ENCODE measurements at places on chromosomes 2 and 18. TPM values are rescaled to one million over a fixed set of nuclear protein-coding genes. Genes with fewer than 3 reads are reported as not detected.

DNA sequence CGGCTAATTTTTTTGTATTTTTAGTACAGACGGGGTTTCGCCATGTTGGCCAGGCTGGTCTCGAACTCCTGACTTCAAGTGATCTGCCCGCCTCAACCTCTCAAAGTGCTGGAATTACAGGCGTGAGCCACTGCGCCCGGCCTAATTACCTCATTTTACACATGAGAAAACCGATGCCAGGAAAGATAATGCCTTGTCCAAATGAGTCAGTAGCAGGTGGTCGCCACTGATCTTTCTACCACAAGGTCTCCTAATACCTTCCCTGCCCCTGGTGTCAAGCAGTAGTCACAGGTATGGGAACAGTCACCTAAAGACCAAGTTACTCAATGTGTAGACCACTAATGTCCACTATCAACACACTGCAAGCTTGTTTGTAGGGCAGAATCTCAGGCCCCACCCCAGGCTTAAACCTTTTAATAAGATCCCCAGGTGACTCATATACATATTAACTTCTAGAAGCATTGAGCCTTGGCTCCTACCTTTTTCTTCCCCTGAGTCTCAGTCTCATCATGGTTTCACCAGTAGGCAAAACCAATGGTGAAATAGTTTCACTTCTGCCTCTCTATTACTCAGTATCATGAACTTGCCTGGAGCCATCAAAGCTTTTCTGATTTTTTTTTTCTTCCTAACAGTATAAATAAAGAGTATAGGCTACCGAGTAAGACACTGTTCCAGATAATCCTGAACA lies 6.9 kb upstream of the EPB41L5 start:
- DNase-seq, result no peak

ARHGAP15 gene
- polyA plus RNA-seq, result not detected

GRCh38 chr18:25503567-25504081 lies 151.7 kb upstream of the ZNF521 start:
- DNase-seq, result peak; percentile 1

DNA sequence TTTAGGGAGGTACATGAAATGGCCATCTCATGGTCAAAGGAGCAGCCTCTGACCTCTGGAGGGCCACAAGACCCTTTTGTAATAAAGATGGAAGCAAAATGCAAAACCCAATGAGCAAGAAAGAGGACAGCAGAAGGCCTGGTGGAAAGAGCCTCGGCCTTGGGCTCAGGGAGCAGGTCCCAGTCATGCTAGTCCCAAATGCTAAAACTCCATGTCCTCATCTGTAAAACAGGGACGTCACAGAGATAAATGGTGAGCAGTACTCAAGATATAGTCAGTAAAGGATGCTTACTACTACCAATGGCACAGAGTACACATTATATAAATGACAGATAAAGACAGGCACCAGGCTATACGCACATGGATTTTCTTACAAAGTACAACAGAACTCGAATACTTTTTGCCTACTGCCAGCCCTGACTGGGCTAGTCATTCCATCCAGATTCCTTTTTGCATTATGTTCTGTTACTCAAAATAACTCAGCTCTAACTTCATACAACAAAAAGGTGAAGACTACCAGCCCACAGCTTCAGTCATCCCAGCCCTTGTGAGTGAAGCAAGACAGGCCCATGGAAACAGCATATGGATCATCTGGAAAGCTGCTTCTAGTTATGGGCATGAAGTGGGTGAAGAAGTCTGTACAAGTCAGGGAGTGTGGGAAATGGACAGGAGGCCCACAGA lies 64.9 kb upstream of the TFCP2L1 start:
- no peak for DNase-seq

DNA sequence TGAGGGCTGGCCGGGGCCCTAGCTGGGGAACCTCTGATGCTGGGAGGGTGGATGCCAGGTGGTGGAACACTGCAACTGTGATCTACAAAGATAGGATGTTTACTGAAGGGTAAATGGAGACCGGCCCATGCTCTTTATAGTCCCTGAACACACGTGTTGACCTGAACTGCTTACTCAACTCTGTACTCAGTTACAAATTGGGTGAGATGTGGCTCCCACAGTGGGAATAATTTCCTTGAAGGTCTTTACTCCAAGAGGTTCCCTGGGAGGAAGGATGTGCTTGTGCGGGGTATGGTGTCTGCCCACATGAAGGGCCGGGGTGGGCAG lies 254.1 kb downstream of the PRKCE start:
- no peak for DNase-seq

- DNase-seq, result no peak
Observed at GRCh38 chr2:151191001-151191400, 70.7 kb downstream of the RBM43 start.

DNA sequence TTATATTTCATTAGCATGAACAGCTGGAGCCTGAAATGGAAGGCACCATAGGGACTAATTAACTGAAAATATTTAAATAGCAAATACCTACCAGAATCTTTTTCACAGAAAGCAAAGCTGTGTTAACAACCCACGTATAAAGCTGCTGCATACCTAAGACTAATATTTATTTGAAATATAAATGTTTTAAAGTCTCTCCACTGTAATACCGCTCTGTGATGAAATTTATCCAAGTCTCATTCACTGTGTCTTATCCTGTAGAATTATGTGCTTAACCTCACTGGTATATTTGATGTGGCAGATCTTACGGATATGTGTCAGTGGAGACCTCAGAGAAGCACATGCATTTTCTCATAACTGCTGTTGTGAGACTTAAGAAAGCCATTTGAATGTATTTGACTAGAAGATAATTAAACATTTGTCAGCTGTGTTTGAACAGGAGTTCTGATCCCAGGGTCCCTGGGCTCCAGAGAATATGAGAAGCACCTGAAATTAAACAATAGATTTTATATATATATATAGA lies 373.3 kb downstream of the ZNF804A start:
- no peak for DNase-seq

DNA sequence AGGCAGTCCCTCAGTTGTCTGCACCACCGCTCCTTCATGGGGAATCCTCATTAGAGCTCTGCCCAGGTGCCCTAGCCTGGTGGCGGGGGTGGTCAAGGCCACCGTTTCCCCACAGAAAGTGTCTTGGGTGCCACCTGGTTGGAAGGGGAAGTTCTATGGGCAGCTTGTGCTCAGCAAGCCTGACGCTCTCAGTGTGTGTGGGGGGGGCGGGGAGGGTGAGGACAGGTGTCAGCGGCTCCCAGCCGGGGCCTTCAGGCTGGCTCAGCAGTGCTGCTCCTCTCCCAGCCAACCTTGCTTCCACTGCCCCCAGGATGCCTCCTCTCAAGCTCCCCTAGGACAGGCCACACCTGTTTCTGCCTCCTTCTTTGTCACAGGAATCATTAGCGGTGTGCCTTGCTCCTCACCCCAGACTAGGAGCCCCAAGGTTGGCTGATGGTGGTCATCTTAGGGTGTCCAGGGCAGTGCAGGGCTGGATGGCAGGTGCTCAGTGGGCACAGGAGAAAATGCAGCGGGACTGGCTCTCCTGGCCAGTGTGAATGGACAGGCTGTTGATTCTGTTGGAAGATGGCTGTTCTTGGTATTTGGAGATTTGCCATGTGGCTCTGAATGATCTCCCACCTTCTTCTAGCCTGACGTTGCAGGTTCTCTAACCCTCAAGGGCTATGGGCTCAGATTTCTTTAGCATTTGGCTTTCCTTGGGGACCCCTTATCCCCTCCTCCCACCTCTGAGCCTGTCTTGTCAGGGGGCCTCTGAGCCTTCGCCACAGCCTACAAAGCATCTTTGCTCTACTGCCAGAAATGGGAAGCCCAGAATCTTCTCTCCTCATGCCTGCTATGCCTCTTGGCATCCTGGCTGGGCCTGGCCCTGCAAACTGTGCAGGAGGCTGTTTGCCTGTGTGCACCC lies 185.8 kb upstream of the HS6ST1 start:
- no peak for DNase-seq

DCDC2C gene
- polyA plus RNA-seq, result not detected

SLC16A14 gene
- 0.37 TPM for polyA plus RNA-seq

DNA sequence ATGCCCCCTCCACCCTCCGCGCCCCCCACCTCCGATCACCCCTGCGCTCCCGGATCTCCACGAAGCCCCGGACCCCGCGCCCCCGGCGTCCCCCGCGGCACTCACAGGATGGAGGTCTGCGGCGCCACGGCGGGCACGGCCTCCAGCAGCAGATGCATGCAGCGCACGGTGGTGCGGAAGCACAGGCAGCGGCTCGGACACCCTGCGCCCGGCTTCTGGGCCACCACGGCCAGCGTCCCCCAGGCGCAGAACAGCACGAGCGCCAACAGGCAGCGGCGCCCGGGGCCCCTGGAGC lies 217 bp downstream of the PXDN start:
- DNase-seq, result peak; percentile 31

SRD5A2 gene
- 0.01 TPM for polyA plus RNA-seq

GRCh38 chr2:221103930-221104329 lies 468.2 kb downstream of the EPHA4 start:
- DNase-seq, result no peak

DNA sequence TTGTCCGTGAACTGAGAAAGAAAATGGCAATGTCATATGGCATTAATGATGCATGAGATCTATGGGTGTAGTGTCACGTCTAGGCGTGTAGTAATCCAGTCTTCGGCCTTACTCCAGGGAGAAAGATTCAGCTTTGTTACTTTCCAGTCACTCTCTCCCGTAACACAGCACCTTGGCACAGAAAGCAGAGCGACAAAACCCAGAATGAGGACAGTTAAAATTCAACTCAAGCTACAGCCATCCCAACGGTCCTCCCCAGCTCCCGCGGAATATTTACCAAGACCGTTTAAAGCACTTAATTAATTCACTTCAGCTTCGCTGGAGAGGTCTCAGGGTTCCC lies 797 bp upstream of the CRIM1 start:
- DNase-seq, result no peak

- DNase-seq, result no peak
Observed at GRCh38 chr2:231661422-231662027, 46.8 kb upstream of the PTMA start.

DNA sequence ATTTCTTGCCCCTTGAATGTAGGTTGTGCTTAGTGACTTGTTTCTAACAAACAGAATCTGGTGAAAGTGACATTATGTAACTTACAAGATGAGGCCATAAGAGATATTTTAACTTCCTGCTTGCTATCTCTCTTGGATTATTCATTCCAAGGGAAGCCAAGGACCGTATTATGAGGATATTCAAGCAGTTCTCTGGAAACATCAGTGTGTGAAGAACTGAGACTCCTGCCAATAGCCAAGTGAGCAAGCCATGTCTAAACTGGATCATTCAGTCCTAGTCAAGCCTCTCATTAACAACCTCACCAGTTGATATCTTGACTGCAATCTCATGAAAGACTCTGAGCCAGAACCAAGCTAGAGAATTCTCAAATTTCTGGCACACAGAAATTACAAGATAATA lies 765.1 kb upstream of the SLC8A1 start:
- DNase-seq, result no peak

DNA sequence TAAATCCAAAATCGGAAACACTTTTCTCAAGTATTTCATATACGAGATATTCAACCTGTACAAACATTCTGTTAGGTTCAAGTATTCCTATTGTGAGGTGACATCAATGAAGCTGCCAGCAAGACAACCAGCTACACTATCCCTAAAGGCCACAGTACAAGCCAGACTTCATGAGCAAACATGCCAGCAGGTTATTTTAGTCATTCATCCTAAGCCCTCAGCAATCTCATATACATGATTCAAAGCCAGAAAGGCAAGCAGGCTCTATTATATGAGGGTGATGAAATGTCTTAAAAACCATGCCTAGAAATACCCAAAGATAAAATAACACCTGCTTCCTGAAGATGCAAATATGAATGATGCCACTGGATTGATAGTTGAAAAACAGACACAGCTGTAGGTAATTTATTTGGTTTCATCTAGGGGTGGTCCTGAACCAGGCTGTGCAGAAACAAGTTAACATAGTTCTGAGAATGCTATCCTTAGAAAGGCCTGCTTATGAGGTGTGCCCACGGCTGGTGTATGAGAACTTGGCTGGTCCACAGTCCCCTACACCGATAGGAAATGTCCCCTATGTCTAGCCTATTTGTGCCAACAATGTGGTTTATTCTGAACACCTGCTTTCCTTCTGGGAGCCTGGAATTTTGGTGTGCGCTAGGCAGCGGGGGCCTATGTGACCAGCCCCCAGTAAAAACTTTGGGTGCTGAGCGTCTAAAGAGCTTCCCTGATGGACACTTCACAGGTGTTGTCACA lies 48.2 kb upstream of the KIDINS220 start:
- no peak for DNase-seq

GRCh38 chr2:102235042-102235473 lies 48.2 kb downstream of the IL1RL2 start:
- DNase-seq, result no peak

BCL2L11 gene
- 14.5 TPM for polyA plus RNA-seq

GRCh38 chr2:71465356-71465755 lies 12.0 kb downstream of the DYSF start:
- DNase-seq, result no peak

DNA sequence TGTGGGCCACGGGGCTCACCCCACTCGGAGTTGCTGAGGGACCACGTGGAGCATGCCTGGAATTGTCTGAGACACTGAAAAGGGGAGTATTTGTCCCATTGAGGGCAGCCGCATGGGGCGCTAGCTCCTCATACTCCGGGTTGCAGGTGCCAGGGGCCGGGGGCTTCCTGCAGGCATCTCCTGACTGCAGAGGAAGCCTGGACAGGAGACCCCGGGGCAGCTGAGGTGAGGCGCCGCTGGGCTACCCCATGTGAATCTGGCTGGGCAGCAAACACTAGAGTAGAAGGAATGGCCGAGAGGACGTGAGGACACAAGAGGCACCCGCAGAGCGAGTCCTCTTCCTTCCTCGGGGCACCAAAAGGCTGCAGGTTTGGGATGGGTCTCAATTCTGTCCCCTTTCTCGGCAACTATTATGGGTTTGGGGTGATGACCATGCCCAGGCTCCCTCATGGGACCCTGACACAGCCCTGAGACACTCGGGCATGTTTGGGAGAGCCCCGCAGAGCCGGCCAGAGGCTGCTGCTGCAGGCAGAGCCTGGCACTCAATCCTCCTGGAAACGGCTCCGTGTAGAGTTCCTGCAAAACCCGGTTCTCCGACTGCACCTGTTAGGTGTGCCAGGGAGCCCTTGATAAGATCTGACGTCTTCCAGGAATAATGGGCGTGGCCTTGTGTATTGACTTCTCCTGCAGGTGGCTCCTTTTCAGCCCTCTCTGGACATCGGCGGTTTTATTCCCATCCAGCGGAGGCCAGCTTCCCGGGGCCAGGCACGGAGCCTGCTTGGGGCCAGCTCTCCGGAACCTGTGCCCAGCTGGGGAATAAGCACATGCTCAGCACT lies 77.0 kb downstream of the CTIF start:
- DNase-seq, result no peak

DNA sequence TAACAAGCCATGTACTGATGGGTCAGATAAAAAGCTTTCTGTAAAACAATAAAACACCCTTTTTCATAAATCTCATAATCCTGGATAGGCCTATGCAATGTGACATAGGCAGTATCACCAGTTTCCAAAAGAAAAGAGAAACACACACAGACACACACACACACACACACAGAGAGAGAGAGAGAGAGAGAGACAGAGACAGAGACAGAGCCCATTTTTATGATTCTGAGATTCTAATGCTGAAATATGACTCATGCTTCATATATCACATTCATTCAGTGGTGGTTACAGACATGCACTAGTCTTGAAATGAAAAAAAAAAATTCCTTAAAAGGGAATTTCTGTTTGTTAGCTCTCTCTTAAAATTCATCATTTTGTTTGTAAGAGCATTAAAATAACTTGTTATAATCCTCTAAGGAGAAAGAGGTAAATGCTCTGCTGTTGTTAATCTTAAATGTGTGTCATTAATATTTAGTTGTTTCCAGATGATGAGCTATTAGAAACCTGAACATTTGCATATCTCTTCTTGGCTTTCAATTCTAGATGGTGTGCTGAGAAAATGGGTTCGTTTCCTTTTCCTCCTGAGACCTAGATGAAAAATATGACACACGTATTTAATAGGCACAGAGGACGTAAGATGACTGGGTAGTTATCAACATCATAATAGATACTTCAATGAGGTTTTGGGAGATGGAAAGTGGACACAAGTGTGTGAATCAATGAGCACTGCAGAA lies 1598.7 kb upstream of the ACVR2A start:
- DNase-seq, result no peak
